ENCODE measurements at places on chromosomes 5 and 9. TPM values are rescaled to one million over a fixed set of nuclear protein-coding genes. Genes with fewer than 3 reads are reported as not detected.
A peak's percentile ranks its signal among the peaks of the same experiment; 100 is the strongest.

- DNase-seq, result no peak
Observed at GRCh38 chr5:162931501-162931900, 505.9 kb upstream of the CCNG1 start.

DNA sequence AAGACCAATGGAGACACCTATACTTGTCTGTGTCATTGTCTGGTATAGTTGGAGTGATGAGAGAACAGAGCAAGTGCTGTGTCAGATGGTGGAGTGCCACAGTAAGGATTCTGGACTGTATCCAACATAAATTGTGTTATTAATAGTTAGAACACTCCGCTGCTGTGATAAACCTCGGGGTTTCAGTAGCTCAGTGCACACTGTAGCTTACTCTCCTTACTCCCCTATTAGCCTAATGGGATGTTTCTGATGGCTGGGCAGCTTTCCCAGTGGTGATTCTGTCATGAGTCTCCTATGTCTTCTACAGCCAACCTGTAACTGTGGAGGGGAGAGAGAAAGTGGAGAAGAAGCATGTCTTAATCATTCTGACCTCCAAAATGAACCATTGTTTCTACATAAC, 127.6 kb upstream of the PTCH1 start:
- no peak for DNase-seq

DNA sequence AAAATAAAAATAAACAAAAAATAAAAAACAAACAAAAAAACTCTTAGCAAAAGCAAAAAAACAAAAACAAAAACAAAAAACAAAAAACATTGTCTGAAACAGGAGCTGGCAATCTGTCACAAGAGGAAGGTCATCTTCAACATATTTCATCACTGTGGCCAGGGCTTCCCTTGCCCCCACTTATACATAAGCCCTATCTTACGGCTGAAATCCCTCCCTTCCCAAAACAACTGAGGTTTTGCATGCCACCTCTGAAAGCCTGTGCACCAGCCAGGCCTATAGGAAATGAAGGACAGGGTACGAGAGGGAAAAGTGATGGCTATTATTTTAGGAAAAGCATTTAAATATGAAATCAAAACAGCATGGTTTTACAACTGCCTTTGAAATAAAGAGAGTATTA, 10.8 kb downstream of the MTMR12 start:
- no peak for DNase-seq

GRCh38 chr9:116639251-116639741, 47.8 kb upstream of the TRIM32 start:
- DNase-seq, result no peak

GRCh38 chr9:98719055-98719454, 10.3 kb upstream of the GABBR2 start:
- no peak for DNase-seq

DNA sequence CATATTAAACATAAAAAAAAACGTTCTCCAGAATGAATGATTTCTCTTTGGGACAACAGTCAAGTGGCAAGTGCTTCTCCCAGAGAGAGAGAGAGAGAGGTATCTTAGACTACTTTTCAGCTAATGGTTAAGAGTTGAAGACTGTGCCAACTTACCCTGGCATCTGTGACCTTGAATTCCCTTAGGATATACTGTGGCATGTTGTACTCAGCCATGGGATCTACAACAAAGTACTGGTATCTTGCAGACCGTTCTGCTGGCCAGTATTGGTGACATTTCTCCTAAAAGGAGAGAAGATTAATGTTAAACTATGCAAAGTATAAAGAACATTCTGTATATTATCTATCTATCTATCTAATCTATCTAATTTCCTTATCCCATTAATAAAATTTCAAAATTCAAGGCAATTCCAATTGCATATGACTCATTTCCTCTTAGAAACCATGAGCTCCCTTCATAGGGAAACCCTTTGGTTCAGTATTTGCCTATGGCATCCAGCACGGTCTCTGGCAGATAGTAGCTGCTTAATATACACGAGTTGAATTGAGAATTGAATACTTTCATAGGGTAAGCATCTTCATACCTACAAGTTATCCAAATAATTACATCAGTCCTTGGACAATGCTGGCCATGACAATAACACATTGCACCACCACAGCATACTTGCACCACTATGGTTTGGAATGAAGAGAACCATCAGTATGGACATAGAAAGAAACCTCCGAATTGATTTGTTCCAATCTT, 539.4 kb upstream of the DMAC1 start:
- DNase-seq, result no peak

- no peak for DNase-seq
Observed at GRCh38 chr5:60826653-60827052, 17.4 kb downstream of the ELOVL7 start.

DNA sequence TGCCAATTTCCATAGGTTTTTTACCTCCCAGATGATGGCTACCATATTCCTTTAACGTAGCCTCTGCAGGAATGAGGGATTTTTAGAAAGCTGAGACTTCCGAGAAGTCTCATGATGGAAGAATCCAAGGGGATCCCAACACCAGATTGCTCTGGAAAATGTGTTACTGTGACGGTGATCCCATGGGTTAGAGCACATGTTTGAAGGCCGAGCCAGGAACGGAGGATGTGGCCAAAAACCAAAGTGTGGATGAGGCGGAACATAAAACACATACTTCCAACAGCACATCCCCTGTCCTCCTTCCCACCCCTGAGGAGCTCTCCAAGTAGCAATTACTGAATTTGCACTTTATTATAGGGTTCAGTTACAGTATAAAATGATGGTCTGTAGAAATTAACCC, 82.6 kb downstream of the GPR21 start:
- no peak for DNase-seq

DNA sequence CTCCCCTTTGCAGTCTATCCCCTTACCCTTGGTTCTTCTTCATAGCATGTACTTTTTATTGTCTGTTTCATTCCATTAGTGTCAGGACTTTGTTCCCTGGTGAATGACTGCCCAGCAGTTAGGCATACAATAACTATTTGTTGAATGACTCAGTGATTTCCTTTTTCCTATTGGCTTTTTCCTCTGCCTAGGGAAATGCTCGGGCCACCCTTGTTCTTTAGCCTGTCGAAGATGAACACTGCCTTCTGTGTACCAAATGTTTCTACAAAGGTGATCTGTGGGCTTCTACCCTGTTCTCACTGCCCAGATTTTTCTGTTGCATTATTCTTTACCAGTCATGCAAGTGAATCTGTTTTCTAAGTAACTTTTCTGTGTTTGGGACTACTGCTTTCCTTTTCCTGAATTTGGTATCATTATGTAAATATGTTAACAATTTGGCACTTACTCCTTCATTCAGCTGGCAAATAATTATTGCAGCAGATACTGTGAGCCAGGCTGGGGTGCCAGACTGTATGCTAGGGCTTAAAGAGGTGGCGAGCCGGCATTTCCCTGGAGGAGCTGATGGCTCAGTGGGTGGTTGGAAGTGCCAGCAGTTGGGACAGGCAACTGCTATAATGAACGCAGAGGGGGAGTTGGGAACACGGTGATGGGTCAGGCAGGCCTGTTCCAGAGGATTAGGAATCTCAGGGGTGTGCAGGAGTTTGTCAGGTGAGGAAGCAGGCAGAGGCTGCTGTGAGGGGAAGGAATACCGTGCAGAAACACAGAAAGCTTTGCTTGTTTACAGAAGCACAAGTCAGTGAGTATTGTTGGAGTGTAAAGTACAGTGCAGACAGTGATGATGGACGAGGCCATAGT, 30.6 kb downstream of the KDM4C start:
- DNase-seq, result peak; percentile 43

DNA sequence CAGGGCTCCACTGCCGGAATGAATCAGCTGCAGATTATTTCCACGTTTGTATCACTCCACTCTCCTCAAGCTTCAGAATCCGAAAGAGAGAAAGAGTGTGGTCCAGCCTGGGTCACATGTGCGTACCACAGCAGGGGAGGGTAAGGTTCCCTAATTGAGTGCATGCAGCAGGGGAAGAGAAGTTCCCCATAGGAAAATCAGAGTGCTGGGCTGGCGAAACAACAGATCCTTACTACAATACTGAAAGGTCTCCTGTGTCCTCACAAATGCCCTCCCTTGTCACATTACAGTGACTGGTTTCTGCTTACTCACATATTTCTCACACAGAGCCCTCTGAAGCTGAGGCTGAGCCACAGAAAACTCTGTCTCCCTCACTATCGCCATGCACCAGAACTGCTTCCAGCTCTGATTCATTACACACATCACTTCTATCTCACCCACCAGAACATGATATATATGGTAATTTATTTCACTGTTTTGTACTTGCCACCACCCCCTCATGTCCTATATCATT, 532.2 kb upstream of the TUSC1 start:
- DNase-seq, result peak; percentile 52

- no peak for DNase-seq
Observed at GRCh38 chr9:14344053-14344524, 30.1 kb upstream of the NFIB start.

GRCh38 chr5:52665559-52665958, 122.2 kb upstream of the ITGA1 start:
- peak; percentile 42 for DNase-seq

DNA sequence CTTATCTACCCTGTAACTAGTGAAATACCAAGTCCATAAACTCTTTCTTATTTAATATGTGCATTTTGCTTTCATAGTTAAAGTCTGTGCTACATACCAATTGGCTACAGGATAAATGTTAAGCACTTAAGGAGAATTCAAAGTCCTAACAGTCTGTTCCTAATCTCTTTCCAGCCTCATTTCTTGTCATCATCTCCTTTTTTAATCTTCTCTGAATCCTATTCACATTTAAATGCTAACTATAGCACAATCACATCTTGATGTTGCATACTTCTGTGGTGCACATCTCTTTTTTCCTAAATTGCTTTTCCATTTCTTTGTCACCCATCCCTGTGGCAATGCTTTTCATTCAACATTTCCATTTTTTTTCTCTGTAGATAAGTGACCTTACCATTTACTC, 996.1 kb upstream of the TYRP1 start:
- DNase-seq, result no peak

DNA sequence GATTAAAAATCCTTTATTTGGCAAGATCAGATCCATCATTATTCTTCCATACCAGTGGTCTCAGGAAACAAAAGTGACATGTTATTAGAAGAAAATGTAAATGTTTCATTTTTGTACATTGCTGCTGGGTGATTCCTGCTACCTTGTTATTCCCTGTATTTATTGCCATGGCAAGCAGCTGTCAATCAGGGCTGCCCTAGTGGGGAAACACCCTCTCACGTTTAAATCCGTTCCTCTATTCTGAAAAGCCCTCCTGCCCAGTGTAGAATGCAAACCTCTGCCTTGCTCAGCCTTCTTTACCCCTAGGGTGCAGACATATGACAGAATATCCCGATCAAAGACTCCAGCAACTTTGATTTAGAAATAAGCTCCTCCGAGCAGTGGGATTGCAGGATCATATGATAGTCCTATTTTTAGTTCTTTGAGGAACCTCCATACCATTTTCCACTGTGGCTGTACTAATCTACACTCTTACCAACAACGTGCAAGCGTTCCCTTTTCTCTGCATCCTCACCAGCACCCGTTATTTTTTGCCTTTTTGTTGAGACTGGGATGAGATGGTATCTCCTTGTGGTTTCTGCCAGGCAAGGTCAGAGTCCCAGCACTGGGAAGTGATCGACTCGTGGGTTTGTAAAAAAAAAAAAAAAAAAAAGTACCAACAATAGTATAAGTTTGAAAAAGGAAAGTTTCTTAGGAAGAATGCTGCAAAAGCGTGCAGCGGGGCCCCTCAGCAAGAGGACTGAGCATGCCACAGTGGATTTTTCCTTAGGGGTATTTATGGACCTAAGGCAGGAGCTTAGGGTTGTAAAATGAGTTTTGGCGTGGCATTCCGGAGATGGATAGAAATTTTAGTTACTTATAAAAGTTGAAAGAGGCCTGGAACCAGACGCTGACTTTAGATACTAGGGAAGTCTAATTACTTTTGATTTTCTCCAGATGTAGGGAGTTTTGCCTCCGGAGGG, 66.7 kb downstream of the HRH2 start:
- no peak for DNase-seq

GRCh38 chr5:54946306-54946819, 39.0 kb downstream of the ESM1 start:
- no peak for DNase-seq

GRCh38 chr9:127278372-127278771, 13.8 kb downstream of the GARNL3 start:
- DNase-seq, result no peak

- DNase-seq, result no peak
Observed at GRCh38 chr5:120843390-120843980, 379.4 kb downstream of the PRR16 start.

DNA sequence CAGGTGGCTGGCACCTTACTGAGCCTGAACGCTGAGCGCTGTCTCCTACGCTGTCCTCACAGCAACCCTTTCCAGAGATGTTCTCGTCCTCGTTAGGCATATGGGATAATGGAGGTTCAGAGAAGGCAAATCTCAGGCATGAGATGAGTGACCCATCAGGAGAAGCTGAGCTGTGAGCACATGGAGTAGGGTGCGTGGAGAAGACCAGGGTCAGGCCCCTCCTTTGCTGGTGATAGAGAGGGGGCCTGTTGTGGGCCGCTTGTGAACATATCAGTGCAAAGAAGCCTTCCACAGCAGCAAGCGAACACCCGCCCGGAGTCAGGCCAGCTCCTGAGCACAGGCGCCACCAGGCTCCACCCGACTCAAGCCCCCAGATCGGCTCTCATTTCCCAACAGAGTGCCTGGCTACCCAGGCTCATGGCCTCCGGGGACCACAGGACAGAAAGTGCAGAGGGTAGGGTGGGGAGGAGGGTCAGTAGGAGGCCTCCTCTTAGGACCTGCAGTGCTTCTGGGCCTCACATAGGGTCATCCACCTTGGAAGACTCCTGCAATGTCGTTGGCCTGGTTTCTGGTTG, 15.0 kb upstream of the TIFAB start:
- no peak for DNase-seq

GNPDA1 gene
- total RNA-seq, result 53.5 TPM

ACER2 gene
- total RNA-seq, result 1.5 TPM

PPP1R26 gene
- 0.24 TPM for total RNA-seq

SLC46A2 gene
- total RNA-seq, result not detected

PCDHGB1 gene
- total RNA-seq, result 10.9 TPM

ADAMTS6 gene
- 14.3 TPM for total RNA-seq

FLT4 gene
- not detected for total RNA-seq

FOXI1 gene
- total RNA-seq, result not detected

SPATA31D4 gene
- total RNA-seq, result not detected

CNTNAP3 gene
- 0.39 TPM for total RNA-seq

NTNG2 gene
- total RNA-seq, result 0.36 TPM

FAM153A gene
- not detected for total RNA-seq

TAL2 gene
- not detected for total RNA-seq

Measured in RPMI7951 (cell line).